Right cardiac atrium (tissue), 5 donors: ENCODE measurements at places on chromosomes 13 and 19. TPM values are rescaled to one million over a fixed set of nuclear protein-coding genes. Genes with fewer than 3 reads are reported as not detected.

Gene ZNF665
- total RNA-seq: 2.0 TPM

DNA sequence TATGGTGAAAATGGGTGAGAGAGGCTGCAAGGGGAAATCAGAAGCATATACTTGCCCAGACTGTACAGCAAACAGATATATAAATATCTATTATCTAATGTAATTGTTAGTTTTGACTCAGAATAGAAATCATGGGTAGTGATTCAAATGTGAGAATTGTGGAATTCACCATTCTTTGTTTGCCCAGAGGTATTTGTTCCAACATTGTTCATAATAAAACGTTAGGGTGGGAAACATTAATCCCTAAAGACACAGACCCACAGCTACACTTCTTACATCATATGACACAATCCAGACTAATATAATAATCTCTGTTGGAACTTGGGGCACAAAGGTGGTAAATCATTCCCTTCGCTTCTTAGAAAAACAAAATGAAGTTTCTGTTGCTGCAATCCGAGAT, 646.5 kb upstream of the SLITRK6 start:
- DNase-seq: no peak

DNA sequence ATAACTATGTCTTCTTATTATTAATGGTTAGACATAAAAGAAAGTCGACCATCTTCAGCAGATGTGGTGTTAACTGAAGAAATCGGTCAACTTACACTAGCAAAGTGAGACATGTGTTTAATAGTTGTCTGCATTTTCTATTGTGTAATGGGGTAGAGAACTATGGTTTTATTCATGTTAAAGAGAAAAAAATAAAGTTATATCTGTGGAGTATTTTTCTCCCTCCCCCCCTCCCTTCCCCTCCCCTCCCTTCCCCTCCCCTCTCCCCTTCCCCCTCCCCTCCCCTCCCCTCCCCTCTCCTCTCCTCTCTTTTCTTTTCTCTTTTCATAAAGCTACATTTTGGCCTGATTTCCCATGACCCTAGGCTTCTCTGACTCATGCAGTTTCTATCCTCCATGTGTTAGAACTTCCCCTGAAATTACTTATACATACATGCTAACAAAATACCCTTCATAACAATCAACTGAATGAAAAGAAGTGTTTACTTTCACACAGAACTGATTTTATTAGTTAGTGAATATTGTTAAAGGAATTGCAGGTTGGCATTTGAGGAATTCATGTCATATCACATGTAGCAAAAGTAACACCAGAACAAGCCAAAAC, 1431.0 kb upstream of the ATXN8OS start:
- DNase-seq: no peak

Gene LGALS7B
- not detected for total RNA-seq

- DNase-seq: no peak
These were observed 436.4 kb downstream of the RFC3 start for GRCh38 chr13:34254366-34254765.

Gene TUBA3C
- total RNA-seq: not detected

DNA sequence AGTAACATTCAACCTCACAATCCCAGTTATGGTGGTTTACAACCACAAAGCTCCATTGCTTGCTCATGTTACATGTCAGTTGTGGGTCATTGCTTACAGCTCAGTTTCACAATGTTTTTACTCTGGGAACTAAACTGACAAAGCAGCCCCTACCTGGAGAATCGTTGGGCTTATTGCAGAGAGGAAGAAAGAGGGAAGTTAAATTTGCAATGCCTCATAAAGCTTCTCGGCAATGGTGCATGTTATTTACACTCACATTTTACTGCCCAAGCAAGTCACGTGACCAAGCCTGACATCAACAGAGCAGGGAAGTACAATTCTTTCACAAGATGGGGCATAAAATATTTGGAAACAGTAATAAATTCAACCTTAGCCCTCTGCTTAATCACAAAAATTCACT, 441.6 kb downstream of the TDRD3 start:
- no peak for DNase-seq

GRCh38 chr13:75830842-75831241, 194.7 kb downstream of the LMO7 start:
- no peak for DNase-seq

- peak; percentile 75 for DNase-seq
These were observed 26.7 kb downstream of the LATS2 start for GRCh38 chr13:21034603-21035191.

DNA sequence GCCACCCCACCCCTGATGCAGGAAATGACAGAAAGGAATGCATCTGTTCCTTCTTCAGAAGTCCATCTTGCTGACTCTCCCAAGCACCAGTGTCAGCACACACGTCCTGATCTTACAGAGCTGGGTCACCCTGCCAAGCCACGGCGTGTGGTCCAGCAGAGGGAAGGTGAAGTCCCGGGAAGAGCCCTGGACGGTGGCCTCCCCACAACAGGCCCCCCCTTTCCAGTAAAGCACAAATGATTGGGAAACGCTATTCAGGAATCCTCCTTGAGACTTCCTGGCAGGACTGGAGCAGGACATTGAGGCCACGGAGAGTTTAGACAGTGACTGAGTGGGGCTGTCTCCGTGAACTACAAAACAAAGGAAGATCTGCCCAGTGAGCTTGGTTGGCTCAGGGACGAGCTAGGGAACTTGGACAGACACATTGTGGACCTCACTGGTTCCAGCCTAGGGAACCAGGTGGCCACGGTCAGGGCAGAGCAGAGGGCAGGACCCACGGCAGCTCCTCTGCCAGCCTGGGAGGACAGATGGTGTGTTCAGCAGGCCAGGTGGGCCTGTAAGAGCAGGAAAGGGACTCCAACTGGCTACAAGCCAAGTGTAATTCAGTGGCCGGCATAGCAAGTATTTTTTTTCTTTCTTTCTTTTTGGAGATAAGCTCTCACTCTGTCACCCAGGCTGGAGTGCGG, 41.7 kb downstream of the ELL start:
- peak; percentile 82 for DNase-seq

- DNase-seq: peak; percentile 54
These were observed 1.9 kb upstream of the MADCAM1 start for GRCh38 chr19:494171-495080.

DNA sequence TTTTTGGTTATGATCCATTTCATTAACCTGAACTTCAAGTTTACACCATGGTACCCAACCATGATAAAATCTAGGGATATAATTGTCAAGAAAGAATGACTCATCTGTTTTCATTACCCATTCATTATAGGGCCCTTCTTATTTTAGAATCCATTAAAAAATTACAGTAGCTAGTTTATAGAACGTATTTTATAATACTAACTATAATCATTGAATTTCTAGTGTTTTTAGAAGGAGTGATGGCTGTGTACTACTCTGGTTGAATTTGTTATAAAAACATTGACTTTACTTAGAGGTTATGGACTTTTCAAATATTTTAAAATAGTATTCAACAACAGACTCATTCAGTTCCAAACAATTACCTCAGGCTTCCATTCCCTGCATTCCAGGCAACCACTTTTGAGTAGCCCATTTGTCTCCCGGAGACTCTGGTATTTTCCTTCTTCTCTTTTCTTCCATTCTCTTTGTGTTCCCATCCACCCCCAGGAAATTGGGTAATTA, 71.9 kb upstream of the KLF12 start:
- DNase-seq: no peak

GRCh38 chr19:7926021-7926726, at the start of gene CTXN1:
CTXN1 (minus strand) TSS chr19:7926135; CDS start chr19:7925538, 597 bp downstream.
- peak; percentile 74 for DNase-seq
